ENCODE measurements at places on chromosomes 12 and 14. TPM values are rescaled to one million over a fixed set of nuclear protein-coding genes. Genes with fewer than 3 reads are reported as not detected.

OAS1 gene
- total RNA-seq: 9.9 TPM

RPS6KA5 gene
- 38.8 TPM for total RNA-seq

PSMB11 gene
- total RNA-seq: not detected

B3GNT4 gene
- total RNA-seq: not detected

ZNF891 gene
- 4.6 TPM for total RNA-seq

SOX5 gene
- 9.9 TPM for total RNA-seq

GLI1 gene
- total RNA-seq: 0.17 TPM

OR4E2 gene
- total RNA-seq: not detected

IL22 gene
- total RNA-seq: not detected

TAS2R10 gene
- total RNA-seq: not detected

YAF2 gene
- 20.9 TPM for total RNA-seq

ZDHHC22 gene
- not detected for total RNA-seq

TMEM30B gene
- 0.83 TPM for total RNA-seq

NDRG2 gene
- 222 TPM for total RNA-seq

OR8S1 gene
- not detected for total RNA-seq

AMN gene
- total RNA-seq: 0.32 TPM

LRIG3 gene
- 53.1 TPM for total RNA-seq

KCNC2 gene
- total RNA-seq: not detected

DLK1 gene
- total RNA-seq: 0.33 TPM

ARMH4 gene
- 5.4 TPM for total RNA-seq

SLC38A4 gene
- 0.17 TPM for total RNA-seq

CISTR gene
- not detected for total RNA-seq

POTEG gene
- not detected for total RNA-seq

CCDC196 gene
- not detected for total RNA-seq

AJUBA gene
- 32.5 TPM for total RNA-seq

CCNT1 gene
- 20.3 TPM for total RNA-seq

DCN gene
- 1,186 TPM for total RNA-seq

MUCL1 gene
- not detected for total RNA-seq

NANOG gene
- not detected for total RNA-seq

HOXC6 gene
- 0.32 TPM for total RNA-seq

MDGA2 gene
- total RNA-seq: not detected

CACNA2D4 gene
- 3.3 TPM for total RNA-seq

PRR4 gene
- total RNA-seq: not detected

CD4 gene
- 8.3 TPM for total RNA-seq

TTC9 gene
- total RNA-seq: 3.4 TPM

NGB gene
- 2.7 TPM for total RNA-seq

VPS29 gene
- total RNA-seq: 158 TPM

LALBA gene
- total RNA-seq: not detected
